ENCODE measurements at places on chromosomes 5 and 9.

GRCh38 chr5:168217497-168217896 is 73.9 kb upstream of the WWC1 start:
- DNase-seq = no peak

DNA sequence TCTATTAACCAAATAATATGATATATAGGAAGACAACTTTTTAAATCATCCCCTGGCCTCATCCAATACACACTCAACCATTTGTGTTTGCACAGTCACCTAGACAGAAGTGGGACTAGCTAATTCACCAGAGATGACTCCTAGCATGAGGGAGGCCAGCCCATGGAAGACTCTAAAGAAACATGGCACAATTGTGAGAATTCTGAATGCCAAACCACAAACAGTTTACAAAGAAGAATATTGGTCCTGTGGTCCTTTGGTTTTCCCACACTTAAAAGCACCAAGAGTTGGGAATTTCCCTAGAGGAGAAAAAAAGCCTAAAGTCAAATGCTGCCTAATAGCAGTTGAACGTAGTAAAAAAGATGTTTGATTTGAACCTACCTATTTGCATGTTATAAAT is 609.9 kb downstream of the ACTL7B start:
- no peak for DNase-seq

GRCh38 chr5:69285448-69286116 is 47.0 kb downstream of the CCDC125 start:
- no peak for DNase-seq

GRCh38 chr5:20514145-20514544 is 526.1 kb upstream of the CDH18 start:
- DNase-seq = no peak

GRCh38 chr9:110036286-110036685 is 171.7 kb downstream of the C9orf152 start:
- no peak for DNase-seq

GRCh38 chr9:130453487-130453886 is 8.7 kb downstream of the ASS1 start:
- DNase-seq = no peak

DNA sequence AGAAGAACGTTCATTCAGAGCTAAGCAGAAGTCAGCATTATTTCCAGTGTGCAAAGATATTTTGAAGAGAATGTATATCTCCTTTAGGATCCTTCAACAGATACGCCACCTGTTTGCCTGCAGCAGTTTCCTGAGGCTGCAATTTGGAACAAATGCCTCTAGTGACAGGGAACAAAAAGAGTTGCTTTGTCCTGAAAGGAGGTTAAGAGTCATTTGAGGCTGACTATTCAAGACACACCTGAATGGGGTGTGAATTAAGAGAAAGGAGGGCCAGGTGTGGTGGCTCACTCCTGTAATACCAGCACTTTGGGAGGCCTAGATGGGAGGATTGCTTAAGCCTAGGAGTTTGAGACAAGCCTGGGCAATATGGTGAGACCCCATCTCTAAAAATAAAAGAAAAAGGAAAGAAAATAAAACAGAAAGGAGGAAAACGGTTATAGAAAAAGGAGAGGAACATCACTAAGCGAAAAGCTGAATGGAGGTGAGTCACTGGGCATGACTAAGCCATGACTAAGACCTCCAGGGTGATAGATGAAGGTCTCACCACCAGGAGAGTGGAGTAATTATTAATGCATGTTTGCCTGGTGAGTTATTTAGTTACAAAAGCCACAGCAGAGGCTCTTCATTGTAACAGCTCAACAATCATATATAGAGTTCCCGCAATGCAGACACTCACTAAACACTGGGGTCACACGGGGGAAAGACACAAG is 255.2 kb upstream of the TNC start:
- DNase-seq = peak; percentile 9

DNA sequence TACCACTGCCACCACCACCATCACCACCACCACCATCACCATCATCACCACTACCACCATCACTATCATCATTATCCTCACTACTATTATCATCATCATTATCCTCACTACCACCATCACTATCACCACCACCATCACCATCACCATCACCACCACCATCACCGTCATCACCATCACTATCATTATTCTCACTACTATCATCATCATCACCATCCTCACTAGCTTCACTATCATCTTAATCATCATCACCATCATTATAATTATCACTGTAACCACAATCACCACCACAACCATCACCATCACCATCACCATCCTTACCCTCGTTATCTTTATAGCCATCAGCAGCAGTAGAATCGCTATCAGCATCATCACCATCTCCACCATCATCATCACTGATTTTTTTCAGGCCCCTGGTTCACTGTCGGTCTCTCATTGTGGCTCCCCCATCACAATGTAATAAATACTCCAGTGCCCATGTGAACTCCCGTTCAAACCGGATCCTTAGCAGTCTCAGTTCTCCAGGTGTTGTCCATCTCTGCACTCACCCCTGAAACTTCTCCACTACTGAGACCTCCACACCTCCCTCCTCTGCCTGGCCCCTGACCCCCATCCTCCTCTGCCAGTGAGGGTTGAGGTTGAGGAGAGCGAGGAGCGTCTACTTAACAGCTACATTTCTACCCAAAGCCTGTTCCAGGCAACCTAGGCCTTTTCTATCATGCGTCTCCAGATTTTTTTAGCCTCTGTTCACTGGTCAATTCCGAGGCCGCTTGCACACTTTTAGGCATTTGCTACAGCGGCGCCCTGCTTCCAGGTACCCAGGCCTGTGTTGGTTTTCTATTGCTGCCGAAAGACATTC is 238.2 kb downstream of the PBX3 start:
- no peak for DNase-seq

- DNase-seq = no peak
Measured at GRCh38 chr9:20408513-20408912, 213.8 kb downstream of the MLLT3 start.

- no peak for DNase-seq
Measured at GRCh38 chr9:98973576-98973975, 29.9 kb downstream of the COL15A1 start.

DNA sequence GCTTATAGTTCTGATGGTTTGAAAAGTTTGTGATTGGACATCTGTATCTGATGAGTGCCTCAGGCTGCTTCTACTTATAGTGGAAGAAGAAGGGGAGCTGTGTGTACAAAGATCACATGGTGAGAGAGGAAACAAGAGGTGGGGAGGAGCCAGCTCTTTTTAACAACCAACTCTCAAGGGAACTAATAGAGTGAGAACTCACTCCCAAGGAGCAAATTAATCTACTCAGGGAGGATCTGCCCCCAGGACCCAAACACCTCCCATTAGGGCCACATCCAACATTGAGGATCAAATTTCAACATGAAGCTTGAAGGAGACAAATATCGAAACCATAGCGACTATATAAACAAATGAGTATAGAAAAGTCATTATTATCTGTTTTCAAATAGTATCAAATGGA is 64.7 kb upstream of the PRLR start:
- no peak for DNase-seq

DNA sequence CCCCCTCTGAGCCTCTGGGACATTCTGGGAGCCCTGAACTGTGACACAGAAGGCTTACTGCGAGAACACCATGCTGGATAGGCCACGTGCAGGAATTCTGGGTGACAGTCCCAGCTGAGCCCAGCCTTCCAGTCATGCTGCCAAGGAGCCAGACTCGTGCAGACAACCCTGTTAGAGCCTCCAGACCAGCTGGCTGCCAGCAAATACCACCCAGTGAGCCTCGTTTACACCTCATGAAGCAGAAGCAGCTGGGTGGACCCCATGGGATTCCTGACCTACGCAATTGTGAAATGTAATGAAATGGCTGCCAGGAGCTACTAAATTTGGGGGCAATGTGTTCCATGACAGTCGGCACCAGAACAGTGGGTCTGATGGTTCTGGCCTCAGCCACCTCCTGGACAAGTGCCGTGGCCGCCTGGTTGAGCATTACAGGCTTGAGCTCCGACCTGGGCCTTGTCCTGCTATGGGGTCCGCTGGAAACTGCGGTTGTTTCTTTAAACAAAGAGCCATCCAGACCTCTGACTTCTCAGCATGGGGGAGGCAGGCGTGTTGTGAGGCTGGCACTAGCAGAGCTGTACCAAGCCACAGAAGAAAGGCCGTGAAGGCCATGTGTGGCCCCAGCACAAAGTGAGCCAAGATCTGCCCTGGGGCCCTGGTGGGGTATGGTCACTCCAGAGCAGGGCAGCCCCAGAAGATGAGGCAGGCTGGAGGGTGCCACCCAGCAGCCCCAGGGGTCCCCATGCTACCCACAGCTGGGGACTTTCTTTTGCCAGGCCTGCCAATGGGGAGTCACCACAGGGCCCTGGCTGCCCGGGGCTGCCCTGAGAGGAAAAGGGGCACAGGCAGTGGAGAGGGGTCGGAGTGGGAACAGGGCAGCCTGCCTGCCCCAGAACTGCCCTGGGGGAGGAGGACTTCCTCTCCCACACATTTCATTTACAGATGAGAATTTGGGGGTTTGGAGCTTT is 19.3 kb upstream of the RXRA start:
- DNase-seq = no peak

DNA sequence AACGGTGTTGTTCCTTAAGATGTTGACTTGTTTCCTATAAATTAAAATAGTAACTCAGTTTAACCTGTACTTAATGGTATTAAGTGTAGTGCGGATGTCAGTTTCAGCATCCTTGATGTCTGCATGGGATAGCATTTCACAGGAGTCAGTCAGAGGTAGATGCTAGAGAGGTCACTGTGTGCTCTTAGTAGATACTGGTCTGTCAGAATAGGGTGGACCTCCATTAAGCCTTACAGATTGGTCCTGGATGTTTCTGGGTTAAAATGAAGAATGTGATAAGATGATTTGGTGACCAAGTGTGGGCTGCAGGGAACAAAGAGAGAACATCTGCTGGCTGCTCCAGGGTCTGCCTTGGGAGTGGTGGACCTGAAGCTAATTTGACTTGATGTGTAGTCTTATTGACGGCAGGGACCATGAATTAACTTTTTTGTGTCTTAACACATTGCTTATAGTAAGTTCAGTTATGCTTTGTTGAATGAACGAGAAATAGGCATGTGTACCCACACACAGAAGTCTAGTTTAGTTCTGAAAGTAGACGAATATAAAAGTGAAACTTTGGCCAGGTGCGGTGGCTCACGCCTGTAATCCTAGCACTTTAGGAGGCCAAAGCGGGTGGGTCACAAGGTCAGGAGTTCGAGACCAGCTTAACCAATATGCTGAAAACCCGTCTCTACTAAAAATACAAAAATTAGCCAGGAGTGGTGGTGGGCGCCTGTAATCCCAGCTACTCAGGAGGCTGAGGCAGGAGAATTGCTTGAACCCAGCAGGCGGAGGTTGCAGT is 12.5 kb downstream of the RAB24 start:
- DNase-seq = no peak

GRCh38 chr5:131150408-131150807 is 14.6 kb downstream of the HINT1 start:
- DNase-seq = no peak

GRCh38 chr5:129271308-129271707 is 176.8 kb downstream of the ISOC1 start:
- DNase-seq = no peak

- DNase-seq = no peak
Measured at GRCh38 chr9:109509611-109510010, 11.5 kb upstream of the PTPN3 start.

- no peak for DNase-seq
Measured at GRCh38 chr9:446074-446699, 231.5 kb downstream of the DOCK8 start.

GRCh38 chr9:108549184-108549583 is 306.6 kb downstream of the ACTL7B start:
- DNase-seq = no peak

DNA sequence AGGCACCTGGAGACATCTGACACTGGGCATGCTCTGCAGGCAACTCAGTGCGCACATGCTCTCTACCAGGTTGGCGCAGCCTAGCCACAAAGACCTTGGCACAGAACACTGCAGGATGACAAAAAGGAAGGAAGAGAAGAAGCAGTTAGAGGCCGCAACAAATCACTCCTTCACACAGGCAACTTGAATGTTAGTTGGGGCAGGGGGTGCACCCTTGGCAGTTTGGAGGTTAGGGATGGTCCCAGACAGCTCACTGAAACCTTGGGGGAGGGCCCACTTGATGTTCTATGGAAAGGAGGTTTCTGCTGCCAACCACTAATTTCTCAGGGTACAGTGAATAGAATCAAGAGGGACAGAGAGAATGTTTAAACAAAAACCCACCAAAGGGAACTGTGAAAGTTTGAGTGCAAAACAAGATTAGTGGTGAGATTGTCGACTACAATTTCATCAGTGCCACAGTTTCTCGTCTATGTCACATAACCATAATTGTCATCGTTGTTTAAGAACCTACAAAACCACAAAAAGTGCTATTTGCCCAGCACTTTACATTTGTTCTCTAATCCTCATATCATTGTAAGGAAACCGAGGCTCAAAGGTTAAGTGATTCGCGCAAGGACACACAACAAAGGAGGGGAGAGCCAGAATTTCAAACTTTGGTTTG is 48.7 kb downstream of the FBXW11 start:
- DNase-seq = no peak

DNA sequence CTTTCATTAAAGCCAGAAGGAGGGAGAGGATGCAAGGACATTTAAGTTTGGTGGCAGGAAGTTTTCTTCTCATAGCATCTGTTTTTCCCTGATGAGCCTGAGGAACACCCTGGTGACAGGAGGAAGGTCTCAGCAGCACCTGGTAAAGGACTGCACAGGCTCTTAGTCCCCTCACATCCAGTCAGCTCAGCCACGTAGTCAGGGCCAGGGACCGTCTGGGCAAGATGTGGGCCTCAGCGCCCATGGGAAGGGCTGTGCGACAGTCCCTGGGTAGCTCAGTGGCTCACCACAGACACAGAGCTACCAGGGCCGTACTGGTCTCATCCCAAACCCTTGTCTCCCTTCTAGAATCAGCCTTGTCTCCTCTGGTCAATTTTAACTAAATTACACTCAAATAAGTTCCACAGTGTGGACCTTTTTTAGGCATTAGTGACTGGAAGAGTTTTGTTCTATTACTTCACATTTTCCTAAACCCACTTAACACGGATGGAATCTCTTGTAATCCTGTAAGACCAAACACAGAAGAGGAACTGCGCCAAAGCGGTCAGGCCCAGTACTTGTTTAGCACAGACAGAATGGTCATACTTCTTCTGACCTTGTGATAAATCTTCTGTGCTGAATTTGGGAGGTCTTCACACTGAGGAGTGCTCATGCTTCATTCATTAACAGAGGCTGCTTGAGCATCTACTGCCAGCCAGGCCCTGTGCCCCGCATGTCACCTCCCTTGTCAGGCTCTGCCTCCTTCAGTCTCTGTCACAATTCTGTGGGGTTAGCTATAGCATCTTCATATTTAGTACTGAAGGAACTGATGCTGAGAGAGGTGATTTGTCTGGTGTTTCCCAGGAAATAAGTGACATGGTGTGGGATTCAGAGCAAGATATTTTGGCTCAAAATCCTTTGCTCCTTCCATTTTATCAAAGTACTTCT is 91.4 kb downstream of the ANGPTL2 start:
- DNase-seq = no peak

DNA sequence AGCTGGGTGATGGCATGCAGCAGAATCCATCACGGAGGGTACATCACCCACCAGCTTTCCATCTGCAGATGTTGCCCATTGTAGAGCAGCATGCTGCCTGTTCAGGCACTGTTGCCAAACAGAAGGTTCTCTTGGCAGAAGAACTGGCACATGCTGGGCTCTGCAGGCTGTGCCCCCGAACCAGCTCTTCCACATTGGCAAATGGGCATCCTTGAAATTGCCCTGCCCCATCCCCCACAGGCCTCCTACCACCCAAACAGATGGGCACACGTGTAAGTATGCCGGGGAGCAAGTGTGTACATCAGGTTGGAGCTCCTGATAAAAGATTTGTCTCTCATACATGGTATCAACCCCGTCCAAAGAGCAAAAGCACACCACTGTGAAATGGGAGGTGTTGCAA is 220.3 kb upstream of the TAS2R1 start:
- DNase-seq = no peak

GRCh38 chr9:3949744-3950143 is 350.1 kb downstream of the GLIS3 start:
- no peak for DNase-seq

Measured in GM19239 (cell line).